ENCODE measurements at places on chromosomes 4 and X.

DNA sequence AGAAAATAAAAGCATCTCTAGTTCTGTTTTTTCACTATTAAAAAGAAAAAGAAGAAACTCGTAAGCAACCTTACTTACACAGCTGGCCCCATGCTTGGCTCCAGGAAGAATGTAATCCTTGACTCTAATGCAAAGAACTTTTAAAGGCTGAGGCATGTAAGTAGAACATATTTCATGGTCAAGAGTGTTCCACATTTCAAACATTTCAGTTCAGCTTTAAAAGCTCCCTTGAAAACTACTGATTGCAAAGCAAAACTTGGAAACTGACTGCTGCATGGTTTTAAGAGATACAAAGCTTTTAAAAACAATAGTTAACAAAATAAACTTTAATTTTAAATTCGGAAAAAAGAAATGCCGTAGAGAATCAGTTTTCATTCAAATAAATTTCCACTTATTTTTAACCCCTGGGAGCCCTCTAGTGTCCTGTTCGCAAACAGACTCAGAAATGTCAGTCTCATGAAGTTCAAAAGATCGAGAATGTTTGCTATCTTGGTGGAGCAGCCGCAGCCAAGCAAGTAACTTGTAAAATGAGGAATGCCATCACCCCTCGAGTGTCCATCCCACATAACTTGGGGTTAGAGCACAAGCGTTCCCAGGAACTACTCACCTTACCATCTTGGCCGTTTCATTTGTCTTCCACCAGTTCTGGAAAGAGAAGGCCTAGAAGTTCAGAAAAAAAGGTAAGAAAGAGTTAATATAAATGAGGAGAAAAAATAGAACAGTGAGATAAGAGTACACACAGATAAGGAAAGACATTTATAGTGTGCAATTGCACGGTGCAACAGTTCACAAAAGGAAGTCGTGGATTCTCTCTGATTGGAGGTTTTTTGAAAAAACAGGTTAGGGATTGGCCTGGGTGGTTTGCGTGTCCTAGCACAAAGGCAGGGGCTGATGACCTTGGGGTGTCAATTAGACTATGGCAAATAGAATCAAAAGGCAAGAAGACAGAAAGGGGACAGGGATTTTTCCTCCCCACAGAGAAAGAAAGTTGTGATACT lies at the start of gene GASK1B:
TSS of gene GASK1B (minus strand) at position 765 of the 998 bp plus-strand sequence. CDS start 1,650 bp downstream, outside the sequence.
- peak; percentile 21 for DNase-seq

GRCh38 chrX:47235691-47236103 lies 2.9 kb downstream of the USP11 start:
- DNase-seq = no peak

DNA sequence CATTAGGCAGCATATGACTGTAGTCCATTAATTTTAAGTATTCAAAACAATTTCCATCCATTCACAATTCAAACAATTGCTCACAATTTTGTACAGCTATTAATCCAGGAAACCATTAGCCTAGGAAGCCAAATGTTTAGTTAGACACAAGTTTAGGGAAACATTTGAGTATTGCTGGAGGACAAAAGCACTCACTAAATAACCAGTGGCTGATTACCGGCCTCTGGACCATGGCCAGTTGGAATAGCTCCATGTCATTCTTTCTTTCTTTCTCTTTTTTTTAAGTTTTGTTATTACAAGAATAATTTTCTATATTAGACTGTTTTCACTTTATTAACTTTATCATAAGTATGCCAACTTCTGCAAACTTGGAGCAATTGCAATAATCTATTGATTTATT lies 31.3 kb downstream of the TRIML2 start:
- no peak for DNase-seq

DNA sequence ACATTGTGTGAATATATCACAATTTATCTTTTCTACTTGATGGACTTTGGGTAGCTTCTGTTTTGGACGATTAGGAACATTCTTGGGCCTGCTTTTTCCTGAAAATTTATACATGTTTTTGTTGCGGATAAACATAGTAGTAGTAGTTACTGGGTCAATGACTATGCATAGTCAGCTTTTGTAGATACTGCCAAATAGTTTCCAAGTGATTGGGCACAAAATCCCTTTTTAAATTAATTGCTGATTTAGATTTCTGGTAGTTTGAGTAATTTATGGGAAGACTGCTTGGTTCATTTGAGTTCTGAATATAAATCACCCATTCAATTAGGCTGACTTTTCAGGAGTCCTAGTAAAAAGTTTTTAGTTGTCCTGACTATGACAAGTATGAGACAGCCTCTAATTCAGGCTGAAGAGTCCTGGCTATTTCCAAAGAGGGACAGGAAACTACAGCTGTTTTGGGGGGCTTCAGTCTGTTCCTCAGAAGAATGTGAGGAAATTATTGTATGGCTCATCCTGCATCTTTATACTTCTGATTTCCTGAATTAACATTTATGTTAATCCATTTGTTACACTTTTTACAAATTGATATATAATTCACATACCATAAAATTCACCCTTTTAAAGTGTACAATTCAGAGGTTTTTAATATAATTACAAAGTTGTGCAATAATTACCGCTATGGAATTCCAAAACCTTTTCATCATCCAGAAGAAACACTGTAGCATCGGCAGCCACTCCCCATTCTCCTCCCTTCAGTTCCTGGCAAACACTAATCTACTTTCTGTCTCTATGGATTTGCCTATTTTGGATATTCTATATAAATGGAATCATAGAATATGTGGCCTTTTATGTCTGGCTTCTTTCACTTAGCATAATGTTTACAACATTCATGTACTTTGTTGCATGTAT lies 14.2 kb downstream of the LRP2BP start:
- no peak for DNase-seq

DNA sequence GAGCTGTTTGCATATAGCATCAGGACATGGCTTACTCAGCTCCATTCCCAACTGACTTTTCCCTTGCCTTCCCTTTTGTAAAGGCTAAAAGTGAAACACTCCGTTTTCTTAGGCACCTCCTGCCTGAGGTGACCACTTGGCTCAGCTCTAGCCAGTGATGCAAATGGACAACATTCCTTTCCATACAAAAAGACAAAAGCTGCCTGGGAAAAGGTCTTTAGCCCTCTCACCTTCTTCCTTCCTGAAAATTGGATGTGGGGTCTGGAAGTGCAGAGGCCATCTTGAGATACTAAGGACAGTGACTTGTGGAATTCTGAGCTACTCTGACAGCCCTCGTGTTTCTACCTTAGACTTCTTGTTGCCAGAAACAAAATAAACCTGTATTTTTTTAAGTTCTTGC lies 27.7 kb upstream of the SFRP2 start:
- no peak for DNase-seq

DNA sequence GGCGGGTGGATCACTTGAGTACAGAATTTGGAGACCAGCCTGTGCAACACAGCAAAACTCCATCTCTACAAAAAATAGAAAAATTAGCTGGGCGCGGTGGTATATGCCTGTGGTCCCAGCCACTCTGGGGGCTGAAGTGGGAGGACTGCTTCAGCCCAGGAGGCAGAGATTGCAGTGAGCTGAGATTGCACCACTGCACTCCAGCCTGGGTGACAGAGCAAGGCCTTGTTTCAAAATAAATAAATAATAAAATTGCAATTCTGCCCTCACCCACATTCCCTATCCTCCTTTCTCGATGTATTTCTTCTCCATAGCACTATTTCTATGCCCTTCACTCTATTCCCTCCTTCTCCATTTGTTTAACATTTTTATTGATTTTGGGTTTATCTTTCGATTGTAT lies 8.7 kb upstream of the SLAIN2 start:
- DNase-seq = no peak

DNA sequence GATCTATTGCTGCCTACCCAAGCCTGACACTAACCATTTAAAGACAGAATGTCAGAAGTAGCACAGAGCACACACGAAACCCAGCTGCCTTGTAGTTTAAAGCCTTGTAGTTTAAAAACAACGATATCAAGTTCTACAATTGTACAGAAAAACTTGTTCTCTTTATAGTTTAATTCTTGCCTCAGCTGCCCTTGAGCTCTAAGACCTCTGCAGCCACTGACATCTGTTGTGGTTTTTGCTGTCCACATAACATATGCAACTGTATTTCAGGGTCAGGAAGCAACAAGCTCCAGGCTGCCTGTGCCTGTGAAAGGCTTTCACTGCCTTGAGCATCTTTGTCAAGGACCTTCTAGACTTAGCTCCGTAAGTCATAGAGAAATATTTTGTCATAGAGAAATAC lies 227.2 kb downstream of the SPCS3 start:
- no peak for DNase-seq

DNA sequence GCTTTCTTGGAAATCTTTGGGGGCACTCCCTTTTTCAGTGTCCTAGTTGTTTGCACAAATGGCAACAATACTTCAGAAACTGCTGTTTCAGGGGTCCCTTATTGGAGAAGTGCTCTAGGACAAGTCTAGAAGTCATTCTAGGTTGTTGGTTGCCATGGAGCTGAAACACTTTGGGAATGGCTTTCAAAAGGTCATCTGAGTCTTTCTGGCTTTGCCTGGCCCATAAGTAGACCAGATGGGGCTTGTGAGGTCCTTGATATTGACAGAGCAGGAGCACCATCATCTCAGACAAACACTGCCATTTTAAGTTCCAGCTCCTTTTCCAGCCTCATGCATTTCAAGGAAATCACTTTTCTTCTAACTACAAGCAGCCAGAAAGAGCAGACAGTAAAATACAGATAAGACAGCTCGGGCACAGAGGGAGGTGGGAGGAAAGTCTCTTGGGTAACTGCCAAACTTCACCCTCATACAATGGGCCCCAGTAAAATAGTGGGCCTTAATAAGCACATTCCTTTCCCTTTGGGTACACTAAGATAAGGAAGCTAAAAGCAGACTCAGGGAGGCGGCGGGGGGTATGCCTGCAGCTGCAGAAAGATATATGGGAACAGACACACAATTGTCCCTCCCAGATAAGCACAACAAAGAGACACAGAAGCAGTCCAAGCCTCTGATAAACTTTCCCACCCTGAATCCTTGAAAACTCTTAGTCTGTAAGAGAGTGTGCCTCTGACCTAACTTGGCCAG lies 8.5 kb upstream of the NXF3 start:
- no peak for DNase-seq

- no peak for DNase-seq
These were observed 6.2 kb downstream of the GPM6A start for GRCh38 chr4:175805846-175806245.

GRCh38 chr4:165588534-165589315 lies 209.9 kb downstream of the CPE start:
- DNase-seq = no peak

- no peak for DNase-seq
These were observed 194.2 kb downstream of the CLCN4 start for GRCh38 chrX:10350981-10351380.

GRCh38 chrX:123581586-123581985 lies 151.3 kb downstream of the THOC2 start:
- DNase-seq = no peak

DNA sequence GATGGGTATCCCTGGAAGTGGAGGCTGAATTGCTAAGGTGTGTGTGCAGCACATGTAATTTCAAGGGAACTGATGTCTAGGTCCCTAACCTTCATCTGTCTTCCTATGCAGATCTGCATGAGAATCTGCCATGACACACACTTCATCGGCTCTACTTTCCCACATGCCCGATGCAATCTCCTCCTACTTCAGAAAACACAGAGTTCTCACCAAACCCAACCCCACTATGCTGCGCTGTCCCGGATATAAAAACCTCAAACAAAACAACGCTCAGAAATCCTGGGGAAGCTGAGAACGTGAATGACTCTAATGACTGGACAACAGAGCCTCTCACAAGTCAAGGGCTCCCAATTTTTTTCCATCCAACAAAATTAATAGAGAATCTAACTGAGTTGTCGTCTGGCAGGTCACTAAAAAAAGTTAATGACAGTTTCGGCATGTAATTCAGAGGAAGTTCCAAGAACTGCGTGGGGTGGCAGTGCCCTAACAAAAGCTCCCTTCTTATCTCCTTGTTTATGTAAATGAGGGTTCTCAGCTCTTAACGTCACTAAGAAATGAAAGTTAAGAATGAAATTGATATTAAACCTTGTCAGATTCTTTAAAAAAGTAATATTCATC lies 39.0 kb downstream of the STX18 start:
- no peak for DNase-seq

GRCh38 chr4:182236186-182236585 lies 7.0 kb upstream of the TENM3 start:
- DNase-seq = no peak

GRCh38 chr4:100882661-100883060 lies 364.8 kb upstream of the EMCN start:
- DNase-seq = no peak
